ENCODE measurements at places on chromosomes 2 and 18.

GRCh38 chr2:147888680-147889079 lies 43.9 kb downstream of the ACVR2A start:
- no peak for DNase-seq

DNA sequence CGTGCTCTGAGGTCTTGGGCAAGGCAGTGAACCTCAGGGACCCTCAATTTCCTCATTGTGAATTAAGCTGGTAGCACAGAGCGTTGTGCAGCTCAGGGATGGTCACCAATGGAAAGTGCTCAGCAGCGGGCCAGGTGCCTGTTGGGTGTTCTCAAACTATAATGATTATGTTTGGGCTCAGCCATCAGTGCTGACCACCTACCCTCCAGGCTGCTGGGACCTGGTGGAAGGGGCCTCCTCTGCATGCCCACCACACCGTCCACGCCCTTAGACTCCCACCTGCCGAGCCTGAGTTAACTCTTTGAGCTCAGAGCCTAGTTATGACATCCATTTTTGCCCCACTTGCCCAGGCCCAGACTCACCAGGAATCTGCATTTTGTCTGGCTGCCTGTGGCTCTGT lies 35.0 kb downstream of the GLI2 start:
- DNase-seq: no peak

GRCh38 chr2:36362291-36362690 lies 6.7 kb downstream of the CRIM1 start:
- DNase-seq: peak; percentile 21

DNA sequence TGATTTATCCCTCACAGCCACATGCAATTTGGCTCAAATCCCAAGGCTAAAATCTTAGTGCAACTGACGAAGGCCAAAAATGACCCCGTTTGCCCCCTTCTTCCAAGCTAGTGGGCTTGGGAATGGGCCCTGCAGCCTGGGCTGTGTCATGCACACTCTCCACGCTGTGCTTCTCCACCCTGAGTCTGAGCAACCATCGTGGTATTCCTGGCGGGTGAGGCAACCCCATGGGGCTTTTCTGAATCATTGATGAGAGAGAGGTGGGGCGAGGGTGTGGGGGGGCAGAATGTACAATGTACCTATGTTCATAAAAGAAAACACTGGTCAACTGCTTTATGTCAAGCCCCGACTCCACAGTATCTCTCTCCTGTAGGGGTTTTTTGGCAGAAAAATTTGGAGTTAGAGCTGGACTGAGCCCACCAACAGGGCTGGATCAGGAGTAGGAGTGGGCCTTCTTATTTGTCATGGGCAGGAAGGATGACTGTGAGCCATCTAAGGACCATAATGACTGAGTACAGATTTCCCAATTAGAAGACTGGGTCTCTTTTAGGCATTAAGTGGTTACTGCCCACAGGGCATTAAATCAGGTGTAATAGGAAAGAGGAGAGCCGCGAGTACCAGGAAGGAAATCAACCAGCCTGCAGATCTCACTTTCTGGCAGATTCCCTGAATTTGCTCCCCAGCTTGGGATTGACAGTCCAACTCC lies 8.9 kb downstream of the SULT1C2 start:
- DNase-seq: peak; percentile 38

Measured in ACHN (cell line).